Thoracic aorta endothelial cell (primary cell): ENCODE measurements at places on chromosomes 4 and X. TPM values are rescaled to one million over a fixed set of nuclear protein-coding genes. Genes with fewer than 3 reads are reported as not detected.

The REELD1 gene
- total RNA-seq, result 0.07 TPM in 1 of 2 replicates, not detected in the other

The HADH gene
- 10.6 and 16.2 TPM in 2 replicates for total RNA-seq

The PDGFRA gene
- total RNA-seq, result 0.80 and 1.4 TPM in 2 replicates

The S100P gene
- not detected in 2 replicates for total RNA-seq
